ENCODE measurements at places on chromosomes 6 and 20.

DNA sequence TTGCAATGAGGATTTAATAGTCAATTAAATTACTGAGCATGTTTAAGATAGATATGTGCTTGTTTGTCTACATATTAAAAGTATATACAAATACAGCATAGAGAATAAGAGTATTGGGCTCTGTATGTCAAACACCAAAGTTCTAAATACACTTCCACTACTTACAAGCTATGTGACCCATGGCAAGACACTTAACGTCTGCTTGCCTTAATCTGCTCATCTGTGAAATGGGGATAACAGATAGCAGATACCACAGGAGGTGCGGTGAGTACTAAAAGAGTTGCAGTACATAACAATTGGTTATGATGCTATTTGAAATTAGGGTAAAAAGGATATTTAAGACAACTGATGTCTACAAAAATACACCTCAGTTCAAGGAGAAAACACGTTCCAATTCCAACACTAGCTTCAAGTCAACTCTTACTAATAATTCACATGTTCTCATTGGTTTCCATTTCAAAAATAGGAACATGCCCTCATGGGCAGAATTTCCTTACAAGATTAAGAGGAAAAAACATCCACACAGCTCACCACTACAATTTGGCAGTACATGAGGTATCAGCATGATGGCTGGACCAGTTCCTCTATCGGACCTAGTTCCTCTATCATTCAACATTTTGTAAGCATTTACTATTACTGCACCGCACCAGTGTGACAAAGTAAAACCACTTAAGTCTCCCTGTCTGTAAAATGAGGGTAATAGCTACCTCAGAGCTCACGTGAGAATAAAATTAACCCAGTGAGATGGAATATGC lies 101.1 kb downstream of the SMLR1 start:
- DNase-seq = no peak

DNA sequence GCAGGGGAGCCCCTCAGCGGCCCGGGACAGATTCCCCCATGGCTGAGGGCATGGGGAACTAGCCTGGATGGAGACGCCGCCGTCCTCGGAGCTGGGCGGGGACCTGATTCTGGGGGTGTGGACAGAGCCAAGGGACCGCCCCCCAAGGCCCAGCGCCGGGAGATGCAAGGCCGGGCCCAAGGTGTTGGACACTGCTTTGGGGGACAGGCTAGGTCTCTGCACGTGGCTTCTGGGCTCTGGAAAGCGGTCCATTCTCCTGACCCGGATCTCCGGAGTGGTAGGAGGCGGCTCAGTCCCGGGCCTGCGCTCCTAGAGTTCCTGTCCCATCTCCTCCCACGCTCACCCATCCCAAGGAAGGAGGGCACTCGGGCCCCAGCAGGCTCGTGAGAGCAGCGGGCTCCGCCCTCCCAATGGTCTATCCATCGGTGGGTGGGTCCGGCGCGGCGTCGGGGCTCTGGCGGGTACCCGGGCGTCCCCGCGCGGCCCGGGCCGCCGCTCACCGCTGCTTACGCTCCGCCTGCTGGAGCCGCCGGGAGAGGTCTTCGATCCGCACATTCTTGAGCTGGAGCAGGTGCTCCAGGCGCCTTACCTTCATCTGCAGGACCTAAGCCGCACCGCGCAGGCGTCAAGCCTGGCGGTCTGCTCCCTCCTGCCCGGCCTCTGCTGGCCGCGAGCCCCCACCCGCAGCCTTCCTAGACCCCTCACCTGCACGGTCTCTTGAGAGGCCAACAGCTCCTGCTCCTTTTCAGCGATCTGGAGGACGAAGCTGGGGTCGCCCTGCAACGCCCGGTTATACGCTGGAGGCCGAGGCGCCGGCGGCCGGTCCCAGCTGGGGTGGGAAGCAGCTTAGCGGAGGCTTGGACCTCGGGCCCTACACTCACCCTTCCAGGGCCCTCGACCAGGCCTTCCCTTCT lies 3.3 kb downstream of the SPEF1 start:
- no peak for DNase-seq

GRCh38 chr6:84346372-84346771 lies 118.9 kb upstream of the CEP162 start:
- no peak for DNase-seq

DNA sequence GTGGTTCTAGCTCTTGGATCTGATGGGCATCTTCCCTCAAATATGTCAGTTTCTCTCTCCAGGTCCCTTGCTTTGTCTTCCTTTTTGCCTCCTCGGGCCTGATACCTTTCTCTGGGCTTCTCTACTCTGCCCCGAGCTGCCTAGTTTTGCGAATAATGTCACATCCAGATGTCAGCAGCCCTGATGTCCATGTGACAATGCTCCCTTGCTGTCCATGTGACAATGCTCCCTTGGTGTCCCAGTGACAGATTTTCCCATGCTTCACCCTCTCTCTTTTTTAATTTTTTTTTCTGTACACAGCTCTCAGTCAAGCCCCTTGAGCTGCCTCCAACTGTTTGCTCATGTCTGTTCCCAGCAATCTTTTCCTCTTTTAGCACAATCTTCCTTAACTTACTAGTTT lies 6.4 kb downstream of the TRAF3IP2 start:
- DNase-seq = no peak

GRCh38 chr20:44496976-44497375 lies 21.3 kb downstream of the TTPAL start:
- peak; percentile 65 for DNase-seq

DNA sequence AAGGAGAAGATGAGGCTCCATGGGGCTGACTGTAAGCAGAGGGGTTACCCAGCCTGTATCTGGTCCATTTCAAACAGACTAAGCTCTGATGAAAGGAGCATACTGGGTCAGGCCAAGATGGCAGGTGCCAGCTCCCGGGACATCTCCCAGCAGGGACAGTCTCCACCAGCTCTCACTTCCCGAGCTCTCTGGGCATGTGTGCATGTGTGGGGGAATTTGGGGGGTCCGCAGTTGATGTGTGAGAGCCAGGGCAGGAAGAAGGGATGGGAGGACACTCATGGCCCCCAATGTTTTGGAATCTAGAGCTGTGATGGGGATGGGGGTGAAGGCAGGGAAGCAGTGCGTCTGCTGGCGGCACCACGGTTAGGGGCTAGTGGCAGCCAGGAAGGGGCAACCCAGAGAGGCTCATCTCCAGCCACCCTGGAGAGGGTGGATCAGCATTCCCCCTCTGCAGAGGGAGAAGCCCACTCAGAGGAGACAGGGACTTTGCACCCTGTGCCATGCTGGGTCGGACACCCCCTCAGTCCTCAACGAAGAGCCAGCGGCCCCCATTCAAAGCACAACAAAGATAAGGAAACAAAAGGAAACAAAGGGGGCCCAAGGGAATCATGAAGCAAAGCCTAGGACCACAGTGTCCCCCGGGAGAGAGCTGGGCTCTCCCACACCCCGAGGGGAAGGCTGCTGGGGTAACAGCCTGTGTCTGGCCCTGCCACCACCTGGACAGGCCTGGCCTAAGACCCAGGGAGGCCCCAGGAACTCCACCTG lies 52.4 kb downstream of the DSTN start:
- DNase-seq = no peak

DNA sequence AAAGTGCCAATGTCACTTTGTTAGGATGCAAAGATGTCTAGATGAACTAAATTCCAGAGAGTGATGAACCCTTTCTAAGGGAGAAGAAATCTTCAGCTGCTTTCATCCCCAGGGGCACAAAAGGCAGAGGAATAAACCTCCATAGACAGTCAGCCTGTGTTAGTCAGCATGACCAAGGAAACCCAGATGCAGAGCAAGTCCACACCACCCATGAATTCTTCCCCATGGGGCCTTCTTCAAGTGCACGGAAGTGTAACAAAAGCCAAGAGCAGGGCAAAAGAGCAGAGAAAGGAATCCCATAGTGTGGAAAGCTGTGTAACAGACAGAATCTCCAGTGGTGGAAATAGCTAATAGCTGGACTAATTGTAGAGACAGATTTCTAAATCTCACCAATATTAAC lies 50.0 kb downstream of the DCDC2 start:
- no peak for DNase-seq

GRCh38 chr6:120108061-120108795 lies 758.7 kb upstream of the MAN1A1 start:
- no peak for DNase-seq

- DNase-seq = no peak
These were observed 14.2 kb downstream of the VEGFA start for GRCh38 chr6:43784049-43784855.

- no peak for DNase-seq
These were observed 169.9 kb downstream of the EDN1 start for GRCh38 chr6:12459945-12460661.

GRCh38 chr6:89599727-89600126 lies 38.8 kb downstream of the LYRM2 start:
- DNase-seq = no peak
